ENCODE measurements at places on chromosomes 5 and 9.

GRCh38 chr5:98455665-98456064 is 317.8 kb upstream of the RGMB start:
- peak; percentile 93 for DNase-seq

GRCh38 chr9:137873858-137874362 is 3.7 kb upstream of the CACNA1B start:
- DNase-seq, result no peak

DNA sequence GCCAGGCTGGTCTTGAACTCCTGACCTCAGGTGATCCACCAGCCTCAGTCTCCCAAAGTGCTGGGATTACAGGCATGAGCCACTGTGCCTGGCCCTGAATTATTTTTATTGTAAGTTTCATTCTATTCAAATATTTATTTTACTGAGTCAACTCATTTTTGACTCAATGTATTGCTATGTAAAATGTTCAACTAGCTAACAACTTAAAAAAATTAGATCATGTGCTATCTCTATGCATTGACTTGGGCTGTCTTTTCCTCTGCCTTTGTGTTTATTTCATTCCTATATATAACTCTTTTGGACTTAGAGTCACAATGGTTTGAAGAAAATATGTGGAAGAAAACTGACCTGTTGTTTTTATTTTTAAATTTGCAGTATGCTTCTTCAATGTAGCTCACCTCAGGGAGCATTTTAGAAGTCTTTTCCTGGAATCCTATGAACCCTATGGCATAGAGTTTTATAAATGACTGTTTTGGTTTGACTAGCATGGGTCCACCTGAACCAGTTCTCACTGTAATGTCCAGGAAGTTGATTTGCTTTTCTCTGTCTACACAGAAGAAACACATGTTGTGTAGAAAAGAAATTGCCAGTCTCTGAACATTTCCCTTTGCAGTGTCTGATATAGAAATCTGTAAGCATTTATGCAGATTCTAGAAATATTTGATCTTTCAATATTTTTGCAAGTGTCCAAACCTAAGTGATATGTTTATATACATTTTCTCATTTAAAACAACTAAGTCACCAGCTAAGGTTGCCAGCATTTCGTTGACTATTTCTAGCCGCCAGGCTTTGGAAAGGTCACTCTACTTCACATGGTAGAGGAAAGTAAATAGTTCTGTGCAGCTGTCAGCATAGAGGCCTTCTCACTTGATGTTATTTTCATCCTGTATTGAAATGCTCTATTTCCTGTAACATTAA is 138.8 kb downstream of the PCSK1 start:
- peak; percentile 79 for DNase-seq

DNA sequence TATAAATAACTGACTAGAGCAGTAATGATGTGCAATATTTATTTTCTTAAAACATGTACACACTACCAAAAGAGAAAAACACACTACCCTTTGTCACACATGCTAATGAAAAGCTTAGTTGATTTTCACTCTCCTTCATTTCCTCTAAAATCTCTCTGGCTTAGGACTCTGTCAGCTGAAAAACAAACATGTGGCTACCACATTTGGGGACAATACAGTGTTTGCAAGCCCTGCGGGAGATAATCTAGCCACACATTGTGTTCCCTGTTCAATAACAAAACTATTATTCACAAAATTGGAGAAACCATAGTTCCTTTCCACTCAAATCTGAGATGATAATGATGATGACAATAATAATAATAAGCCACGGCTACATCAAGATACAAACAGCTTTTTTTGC is 3.5 kb upstream of the LOX start:
- no peak for DNase-seq

GRCh38 chr9:93261281-93261680 is 77.3 kb downstream of the WNK2 start:
- no peak for DNase-seq

- peak; percentile 20 for DNase-seq
Observed at GRCh38 chr5:175444060-175444904, at the start of gene DRD1. Gene DRD1 (minus strand): TSS chr5:175444182. CDS start chr5:175443099, 1,083 bp downstream.

DNA sequence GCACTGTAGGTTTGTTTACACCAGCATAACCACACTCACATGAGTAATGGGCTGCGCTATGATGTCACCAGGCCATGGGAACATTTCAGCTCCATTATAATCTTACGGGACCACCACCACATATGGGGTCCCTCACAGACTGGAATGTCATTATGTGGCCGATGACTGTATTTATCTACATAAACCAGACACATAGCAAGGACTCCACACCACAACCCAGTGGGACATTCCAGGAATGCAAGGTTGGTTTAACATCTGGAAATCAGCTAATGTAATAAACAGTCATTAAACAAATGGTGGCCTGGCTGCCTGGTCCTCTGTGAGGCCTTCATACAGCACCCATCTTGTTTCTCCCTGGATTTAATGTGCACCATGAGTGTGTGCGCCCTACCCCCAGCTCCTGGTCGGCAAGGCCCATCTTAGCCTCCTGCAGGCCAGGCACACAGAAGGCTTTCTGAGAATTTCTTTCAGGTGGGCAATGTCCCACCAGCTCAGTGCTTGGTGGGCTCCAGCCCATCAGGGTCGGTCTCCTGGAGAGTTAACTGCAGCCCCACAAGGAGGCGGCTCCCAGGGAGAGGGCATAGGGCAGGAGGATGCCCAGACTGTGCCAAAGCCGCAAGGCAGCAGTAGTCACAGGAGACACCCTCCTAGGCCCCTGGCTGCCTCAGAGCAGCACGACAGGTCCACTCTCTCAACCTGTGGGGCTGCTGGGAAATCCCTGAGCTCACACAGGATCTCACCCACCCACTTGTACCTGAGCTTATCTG is 35.9 kb upstream of the SARDH start:
- DNase-seq, result peak; percentile 56

- no peak for DNase-seq
Observed at GRCh38 chr9:94606646-94607422, 13.2 kb upstream of the FBP2 start.

- no peak for DNase-seq
Observed at GRCh38 chr9:38527503-38527902, 92.9 kb downstream of the ANKRD18A start.

- DNase-seq, result no peak
Observed at GRCh38 chr9:133111808-133112662, 9.0 kb downstream of the RALGDS start.

GRCh38 chr9:2816476-2817141 is 27.3 kb downstream of the PUM3 start:
- DNase-seq, result peak; percentile 12

GRCh38 chr5:173881811-173882575 is 6.2 kb upstream of the CPEB4 start:
- DNase-seq, result peak; percentile 23
